ENCODE measurements at places on chromosomes 5 and 9. TPM values are rescaled to one million over a fixed set of nuclear protein-coding genes. Genes with fewer than 3 reads are reported as not detected.

TMOD1 gene
- 2.7 TPM for polyA plus RNA-seq

PCDHA1 gene
- not detected for polyA plus RNA-seq

CCDC171 gene
- polyA plus RNA-seq, result 7.0 TPM

PTGS1 gene
- 4.4 TPM for polyA plus RNA-seq

BAAT gene
- polyA plus RNA-seq, result 0.39 TPM

- DNase-seq, result no peak
These were observed 316.5 kb downstream of the ICE1 start for GRCh38 chr5:5738797-5739489.

- DNase-seq, result no peak
These were observed 135.5 kb upstream of the CPEB4 start for GRCh38 chr5:173752653-173753052.

DNA sequence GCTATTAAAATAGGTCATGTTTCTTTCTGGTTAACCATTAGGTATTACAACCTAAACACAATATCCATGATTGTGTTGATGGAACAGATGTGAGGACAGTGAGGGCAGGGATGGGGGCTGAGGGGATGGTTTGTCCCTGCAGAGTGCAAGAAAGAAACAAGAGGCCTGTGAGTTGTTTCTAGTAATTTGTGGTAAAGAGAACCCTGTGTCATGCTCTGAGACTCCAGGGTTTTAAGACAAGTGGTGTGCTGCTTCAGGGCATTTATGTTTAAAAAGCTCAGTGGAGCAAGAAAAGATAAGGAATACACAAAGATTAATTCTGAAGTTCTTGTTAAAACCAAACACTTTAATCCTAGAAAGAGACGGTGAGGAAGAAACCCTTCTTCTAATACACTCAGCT lies 656.5 kb downstream of the TLE1 start:
- DNase-seq, result no peak

GRCh38 chr9:8666060-8666459 lies 866.5 kb upstream of the DMAC1 start:
- no peak for DNase-seq

Measured in renal cortex interstitium (tissue), 15 donors.